ENCODE measurements at places on chromosomes 2 and 18. TPM values are rescaled to one million over a fixed set of nuclear protein-coding genes. Genes with fewer than 3 reads are reported as not detected.

DNA sequence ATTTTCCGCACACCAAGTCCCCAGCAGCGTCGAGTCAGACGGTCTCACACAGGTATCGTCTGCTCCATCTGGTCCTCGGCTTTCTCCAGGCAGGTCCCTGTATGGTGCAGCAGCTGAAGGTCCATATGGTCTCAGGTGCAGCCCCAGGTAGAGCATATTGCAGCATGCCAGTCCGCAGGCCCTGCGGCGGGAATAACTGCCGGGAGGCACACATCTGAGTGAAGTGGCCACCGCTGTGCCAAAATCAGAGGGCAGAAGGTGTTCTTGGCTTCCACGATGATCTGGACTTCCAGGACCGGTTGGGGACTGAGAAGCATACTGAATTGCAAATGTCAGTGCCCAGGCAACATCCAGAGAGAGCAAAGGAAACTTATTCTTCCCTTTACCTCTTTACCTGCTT is 320.3 kb downstream of the RNF144A start:
- no peak for DNase-seq

DNA sequence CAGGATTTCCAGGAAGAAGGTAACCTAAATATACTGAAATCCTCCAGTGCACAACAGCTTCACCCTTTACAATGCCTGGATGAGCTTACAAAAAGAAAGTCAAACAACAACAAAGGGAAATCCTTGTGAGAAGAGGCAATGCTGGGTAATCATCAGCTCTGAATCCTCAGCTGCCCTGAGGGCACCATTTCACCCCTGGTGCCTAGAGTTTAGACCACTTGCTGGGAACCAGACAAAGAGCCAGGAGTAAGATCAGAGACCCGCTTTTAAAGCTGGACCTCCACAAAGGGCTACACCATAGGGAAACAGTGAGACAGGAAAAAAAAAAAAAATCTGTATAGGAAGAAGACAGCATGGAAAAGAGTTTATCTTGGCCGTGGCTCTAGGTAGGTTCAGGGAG is 97.0 kb downstream of the FOXI3 start:
- DNase-seq: no peak

Gene RUFY4
- total RNA-seq: 0.08 TPM

DNA sequence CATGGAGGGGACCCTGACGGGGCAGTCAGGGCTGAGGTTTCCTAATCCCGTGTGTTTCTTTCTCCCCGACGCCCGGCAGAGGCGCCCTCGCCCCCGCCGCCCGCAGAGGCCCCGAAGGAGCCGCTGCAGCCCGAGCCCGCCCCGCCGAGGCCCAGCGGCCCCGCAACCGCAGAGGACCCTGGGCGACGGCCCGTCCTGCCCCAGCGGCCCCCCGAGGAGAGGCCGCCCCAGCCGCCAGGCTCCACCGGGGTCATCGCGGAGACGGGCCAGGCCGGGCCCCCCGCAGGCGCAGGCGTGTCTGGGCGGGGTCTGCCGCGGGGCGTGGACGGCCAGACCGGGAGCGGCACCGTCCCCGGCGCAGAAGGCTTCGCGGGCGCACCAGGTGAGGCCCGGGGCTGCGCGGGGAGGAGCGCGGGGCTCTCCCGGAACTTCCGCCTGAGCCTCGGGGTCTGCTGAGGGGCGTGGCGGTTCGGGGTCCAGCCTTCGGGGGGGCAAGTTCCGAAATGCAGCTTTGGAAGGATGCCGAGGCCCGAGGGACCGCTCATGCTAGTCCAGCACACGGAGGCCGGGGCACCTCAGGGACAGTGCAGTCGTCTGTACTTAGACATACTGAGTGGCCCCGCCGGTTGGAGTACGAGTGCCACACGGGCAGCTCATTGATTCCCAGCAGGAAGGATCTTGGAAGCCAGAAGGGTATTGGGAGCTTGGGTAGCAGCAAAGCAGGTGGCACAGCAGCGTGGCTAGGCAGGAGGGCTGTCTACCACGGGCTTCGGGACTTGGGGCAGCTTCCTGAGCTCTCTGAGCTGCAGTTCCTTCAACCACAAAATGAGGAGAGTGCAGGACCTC is 60.1 kb downstream of the EMILIN2 start:
- peak; percentile 48 for DNase-seq
